AG04450 (cell line): ENCODE measurements at places on chromosomes 1 and 21.

GRCh38 chr1:213083112-213083445 is 32.0 kb downstream of the RPS6KC1 start:
- DNase-seq: no peak

GRCh38 chr1:154497026-154497806 is 4.8 kb upstream of the TDRD10 start:
- DNase-seq: no peak

DNA sequence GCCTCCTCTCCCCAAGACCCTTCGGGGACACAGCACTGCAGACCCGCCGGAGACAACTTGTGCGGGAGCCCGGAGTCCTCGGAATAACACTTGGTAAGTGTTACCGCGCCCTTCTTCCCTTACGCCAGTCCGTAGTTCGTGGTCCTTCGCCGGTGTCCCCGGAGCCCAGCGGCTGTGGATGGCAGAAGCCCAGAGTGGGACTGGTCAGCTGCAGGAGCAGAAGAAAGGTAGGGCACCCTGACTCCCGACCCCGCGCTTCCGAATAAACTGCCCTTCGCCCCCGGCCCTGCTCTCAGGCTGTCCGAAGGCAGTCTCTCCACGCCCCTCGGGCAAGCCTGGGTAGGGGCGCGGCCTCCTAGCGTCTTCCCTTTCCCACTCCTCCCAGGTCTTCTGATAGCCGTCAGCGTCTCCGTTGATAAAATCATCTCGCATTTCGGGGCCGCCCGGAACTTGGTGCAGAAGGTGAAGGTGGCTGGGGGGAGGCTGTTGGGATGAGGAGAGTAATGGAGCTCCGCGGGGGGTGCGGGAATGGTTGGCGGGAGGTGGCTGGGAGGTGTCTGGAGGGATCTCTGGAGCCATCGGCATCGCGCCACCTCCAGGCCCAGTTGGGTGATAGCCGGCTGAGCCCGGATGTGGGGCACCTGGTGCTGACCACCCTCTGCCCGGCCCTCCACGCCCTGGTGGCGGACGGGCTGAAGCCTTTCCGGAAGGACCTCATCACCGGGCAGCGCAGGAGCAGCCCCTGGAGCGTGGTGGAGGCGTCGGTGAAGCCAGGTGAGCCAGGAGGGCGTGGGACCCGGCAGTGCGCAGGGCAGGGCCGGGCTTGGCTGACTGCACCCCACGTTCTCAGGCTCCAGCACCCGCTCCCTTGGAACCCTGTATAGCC is 4.3 kb downstream of the RUSC1 start:
- DNase-seq: no peak

DNA sequence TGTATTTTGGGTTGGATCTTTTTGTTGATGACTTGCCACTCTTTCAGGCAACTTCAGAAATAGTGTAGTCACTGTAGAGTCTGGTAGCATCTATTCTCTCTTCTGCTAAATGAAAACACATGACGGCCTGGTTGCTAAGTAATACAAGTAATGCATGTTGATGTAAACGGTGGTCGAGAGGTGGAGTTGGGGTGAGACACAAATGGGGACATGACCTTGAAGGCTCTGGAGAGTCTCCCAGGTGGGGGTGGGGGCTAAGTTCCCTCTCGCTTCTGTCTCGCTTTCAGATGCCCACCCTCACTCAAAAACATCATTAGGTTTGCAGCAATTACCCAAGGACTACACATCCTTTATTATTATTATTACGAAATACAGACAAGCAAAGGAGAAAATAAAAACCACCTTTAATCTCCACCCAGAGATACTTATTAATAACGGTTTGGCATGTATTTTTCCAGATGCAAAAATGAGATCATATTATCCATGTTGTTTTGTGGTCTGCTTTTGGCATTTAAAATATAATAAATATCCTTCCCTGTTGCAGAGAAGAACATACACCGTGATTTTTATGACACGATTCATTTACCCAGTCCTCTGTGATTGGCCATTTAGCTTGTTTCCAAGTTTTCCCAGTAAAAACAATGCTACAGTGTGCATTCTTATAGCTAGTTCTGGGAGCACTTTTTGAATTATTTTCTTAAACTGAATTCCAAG is 138.1 kb downstream of the MIS18A start:
- DNase-seq: no peak

GRCh38 chr1:37404711-37405110 is 69.7 kb upstream of the ZC3H12A start:
- no peak for DNase-seq

DNA sequence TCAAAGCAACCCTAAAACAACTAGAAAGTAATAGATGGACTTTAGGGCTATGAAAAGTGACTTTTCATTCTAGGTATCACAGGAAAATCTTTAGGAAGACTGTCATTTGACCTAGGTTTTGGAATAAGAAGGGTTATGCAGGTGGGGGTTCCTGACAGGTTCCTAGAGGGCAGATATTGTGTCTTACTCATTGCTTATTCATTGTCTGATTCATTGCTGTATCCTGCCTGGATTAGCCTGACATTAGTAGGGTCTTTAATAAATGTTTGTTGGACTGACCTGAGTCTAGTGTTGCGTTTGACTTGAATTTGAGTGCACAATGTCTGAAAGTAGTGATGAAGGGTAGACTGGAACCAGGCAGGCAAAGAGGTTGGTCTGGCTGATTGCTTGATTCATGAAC is 6.0 kb downstream of the FNBP1L start:
- no peak for DNase-seq

DNA sequence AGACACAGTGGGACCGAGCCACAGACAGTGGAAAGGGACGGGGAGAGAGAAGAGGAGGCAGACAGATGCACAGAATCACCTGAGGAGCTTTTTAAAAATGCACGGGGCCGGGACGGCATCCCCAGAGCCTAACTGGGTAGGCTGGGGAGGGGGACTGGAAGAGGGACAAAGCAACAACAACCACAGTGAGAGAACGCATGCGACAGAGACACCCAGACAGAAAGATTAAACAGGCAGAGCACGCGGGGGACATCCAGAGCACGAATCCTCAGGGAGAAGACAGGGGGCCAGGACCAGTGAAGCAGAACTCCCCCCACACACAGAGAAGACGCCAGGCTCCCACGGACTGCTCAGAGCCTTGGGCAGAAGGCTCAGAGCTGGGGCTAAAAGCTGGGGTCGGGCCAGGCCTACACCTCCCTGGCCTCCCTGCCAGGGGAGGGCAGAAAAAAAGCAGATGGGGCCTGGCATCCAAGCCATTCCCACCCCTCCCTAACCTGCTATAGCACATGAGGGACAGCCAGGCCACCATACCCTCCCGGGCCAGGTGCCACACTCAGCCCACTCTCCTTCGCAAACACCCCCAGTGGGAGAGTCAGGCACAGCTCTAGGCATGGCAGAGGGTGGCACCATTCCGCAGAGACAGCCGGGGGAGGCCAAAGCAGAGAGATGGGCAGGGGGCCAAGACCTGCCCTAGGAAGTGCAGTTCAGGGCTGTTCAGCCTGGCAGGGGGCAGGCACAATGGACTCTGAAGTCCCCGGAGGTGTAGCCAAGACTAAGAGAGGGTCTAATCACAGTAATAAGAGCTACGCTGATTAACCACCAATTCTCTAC is 29.8 kb upstream of the COL16A1 start:
- no peak for DNase-seq

DNA sequence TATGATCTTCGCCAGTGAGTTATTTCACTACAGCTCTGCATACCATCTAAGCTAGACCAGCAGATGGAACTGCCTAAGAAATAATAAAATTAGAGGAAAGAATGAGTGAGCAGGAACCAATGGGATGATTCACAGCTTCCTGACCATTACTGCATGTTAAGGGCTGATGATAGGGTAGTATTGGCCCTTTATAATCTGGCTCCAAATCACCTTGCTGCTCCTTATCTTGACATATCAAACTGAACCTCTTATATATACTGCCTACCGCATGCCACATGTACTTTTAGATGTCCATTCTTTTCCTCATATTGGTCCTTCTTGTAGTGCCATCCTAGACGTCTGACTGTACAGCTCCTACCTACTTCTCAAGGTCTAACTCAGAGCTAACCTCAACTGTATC is 524.4 kb downstream of the DPYD start:
- DNase-seq: no peak

- no peak for DNase-seq
Observed at GRCh38 chr1:220511179-220511578, 16.8 kb upstream of the MARK1 start.

DNA sequence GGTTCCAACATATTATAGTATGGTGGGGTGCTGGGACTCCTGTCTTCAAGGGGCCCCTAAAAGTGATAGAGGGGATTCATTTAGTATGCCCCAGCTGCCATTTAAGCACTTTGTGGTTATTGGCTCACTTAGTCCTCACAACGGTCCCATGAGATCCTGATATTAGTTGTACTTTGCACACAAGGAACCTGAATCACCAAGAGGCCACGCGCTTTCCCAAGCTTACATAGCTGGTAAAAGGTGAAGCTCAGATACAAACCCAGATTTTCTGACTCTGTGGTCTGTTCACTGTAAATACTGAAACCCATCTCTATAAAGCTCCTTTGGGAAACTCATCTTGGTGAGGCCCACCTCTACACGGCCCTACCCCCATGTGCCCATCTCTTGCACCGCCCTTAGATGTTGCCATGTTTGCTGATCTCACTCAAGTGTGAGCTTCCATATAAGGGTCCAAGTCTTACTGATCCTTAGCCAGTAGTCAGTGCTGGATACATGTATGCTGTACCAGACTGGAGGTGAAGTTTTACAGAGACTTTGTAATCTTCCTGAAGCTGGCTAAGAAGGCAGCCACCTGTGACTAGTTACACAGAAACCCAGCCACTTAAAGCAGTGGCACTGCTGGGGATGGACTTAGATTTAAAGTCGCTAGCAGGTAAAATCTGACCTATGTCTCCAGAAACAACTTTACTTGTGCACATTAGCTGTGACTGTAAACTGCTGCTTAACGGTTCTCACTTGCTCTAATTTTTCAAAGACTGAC is 124.4 kb upstream of the HOOK1 start:
- no peak for DNase-seq

- DNase-seq: no peak
Observed at GRCh38 chr21:44874240-44874496, 678 bp upstream of the PTTG1IP start.

GRCh38 chr1:3590139-3590763 is 21.1 kb downstream of the MEGF6 start:
- DNase-seq: no peak

DNA sequence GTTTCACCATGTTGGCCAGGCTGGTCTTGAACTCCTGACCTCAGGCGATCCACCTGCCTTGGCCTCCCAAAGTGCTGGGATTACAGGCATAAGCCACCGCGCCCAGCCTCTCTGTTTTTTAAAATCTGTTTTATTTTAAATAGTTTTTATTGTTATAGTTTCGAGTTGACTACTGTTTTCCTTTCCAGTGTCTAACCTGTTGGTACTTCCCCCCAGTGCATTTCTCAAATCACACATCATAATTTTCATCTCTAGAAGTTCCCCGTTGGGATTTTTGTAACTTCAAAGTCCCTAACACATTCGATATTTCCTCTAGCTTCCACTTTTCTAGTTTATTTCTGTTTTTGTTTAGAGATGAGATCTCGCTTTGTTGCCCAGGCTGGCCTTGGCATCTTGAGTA is 7.5 kb downstream of the HES4 start:
- no peak for DNase-seq

DNA sequence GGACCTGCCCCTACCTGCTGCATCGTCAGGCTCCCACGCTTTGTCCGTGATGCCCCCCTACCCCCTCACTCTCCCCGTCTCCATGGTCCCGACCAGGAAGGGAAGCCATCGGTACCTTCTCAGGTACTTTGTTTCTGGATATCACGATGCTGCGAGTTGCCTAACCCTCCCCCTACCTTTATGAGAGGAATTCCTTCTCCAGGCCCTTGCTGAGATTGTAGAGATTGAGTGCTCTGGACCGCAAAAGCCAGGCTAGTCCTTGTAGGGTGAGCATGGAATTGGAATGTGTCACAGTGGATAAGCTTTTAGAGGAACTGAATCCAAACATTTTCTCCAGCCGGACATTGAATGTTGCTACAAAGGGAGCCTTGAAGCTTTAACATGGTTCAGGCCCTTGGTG is 8.9 kb downstream of the SPATA46 start:
- no peak for DNase-seq

DNA sequence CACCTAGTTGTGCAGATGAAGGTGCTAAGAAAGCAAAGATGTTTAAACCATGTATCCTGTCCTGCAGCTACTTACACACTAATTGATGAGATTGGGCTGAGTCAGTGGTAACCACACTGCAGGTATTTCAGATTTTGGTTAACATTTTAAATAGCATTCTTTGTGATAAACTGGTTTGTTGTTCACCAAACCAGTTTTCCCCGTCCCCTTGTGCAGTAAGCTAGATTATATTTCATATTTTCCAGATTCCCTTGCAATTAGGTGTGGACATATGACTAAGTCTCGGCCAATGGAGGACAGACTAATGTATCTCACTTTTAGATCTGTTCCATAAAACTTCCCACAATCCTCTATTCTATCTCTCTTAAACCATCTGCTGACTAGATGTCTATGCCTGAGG is 320.4 kb downstream of the RWDD3 start:
- DNase-seq: no peak

DNA sequence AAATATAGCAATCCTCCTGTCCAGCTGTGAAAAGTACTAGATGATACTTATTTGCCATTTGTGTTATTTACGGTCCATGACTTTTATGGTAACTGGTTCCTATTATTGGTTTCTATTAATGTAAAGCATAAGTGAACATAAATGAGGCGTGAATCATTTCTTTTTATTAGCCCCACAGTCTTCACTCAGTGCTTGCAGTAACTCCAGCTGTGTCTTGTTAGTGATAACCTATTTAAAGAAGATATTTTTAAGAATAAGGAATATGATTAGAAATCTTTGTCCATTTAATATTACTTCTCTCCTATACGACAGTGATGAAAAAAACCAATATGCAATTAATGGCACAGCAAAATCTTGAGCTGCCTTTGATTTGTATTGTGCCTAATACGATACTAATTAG is 149.9 kb downstream of the SPATA17 start:
- DNase-seq: no peak

- no peak for DNase-seq
Observed at GRCh38 chr1:201279313-201279712, 4.0 kb upstream of the PKP1 start.

GRCh38 chr1:30908696-30909364 is at the start of gene SDC3:
SDC3 (minus strand) TSS chr1:30908758; CDS start chr1:30908586, 172 bp downstream.
- DNase-seq: no peak

GRCh38 chr21:34885125-34885524 is 164.0 kb downstream of the RUNX1 start:
- DNase-seq: no peak

GRCh38 chr21:26522704-26523103 is 50.4 kb downstream of the CYYR1 start:
- DNase-seq: no peak

- no peak for DNase-seq
Observed at GRCh38 chr1:2226525-2227345, 1.4 kb upstream of the SKI start.
